ENCODE measurements at places on chromosomes 12 and 14.

GRCh38 chr12:42469355-42470175, 120.0 kb downstream of the PRICKLE1 start:
- DNase-seq, result no peak

DNA sequence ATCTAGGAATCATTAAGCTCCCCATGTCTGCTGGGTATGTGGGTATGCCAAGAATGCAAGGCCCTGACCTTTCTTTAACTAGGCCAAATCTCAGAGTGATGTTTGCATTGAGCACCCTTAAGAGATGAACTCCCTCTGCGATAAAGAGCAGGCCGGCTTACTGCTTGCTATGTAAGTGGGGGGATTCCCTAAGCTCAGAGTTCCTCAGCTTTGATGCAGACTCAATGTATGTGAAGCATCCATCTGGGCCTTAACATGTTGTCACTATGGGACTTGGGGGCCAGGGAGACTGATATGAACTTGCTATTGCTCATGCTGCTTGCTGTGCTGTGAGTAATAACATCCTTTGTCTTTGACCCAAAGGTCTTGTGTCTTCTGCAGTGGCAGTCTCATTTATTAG, 149.7 kb downstream of the C12orf75 start:
- no peak for DNase-seq

- peak; percentile 62 for DNase-seq
Observed at GRCh38 chr14:50037852-50038251, 78.5 kb downstream of the VCPKMT start.

GRCh38 chr12:120597861-120598260, 16.7 kb upstream of the POP5 start:
- no peak for DNase-seq

DNA sequence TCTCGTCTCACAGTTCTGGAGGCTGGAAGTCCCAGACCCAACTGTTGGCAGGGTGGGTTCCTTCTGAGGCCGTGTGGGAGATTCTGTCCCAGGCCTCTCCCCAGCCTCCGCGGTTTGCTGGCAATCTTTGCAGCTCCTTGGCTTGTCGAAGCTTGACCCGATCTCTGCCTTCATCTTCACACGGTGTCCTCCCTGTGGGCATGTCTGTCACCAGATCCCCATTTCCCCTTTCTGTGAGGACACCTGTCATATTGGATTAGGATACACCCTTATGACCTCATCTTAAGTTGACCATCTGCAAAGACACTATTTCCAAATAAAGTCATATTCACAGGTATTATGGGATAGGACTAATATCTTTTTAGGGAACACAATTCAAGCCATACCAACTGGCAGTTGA, 22.6 kb upstream of the LRP1-AS start:
- no peak for DNase-seq

GRCh38 chr12:53380794-53381730, 1.1 kb downstream of the SP1 start:
- no peak for DNase-seq

DNA sequence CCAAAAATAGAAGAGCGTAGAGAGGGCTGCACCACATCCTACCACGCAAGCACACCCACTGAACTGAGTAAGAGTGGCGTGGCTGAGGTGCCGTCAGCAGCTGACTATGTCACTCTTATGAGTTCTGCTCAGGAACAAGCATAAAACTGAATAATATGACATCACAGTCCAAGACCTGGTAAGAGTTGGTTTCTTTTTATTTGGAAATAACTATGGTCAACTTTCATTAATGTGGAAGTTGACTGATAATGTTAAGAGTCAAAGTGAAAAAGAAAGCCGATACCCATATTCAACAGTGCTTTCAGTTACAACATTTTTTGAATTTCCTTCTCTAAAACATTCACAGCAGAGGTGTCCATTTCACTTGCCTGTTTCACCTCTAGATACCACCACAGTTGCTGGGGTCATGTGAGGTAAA, 44.6 kb downstream of the GNS start:
- no peak for DNase-seq

DNA sequence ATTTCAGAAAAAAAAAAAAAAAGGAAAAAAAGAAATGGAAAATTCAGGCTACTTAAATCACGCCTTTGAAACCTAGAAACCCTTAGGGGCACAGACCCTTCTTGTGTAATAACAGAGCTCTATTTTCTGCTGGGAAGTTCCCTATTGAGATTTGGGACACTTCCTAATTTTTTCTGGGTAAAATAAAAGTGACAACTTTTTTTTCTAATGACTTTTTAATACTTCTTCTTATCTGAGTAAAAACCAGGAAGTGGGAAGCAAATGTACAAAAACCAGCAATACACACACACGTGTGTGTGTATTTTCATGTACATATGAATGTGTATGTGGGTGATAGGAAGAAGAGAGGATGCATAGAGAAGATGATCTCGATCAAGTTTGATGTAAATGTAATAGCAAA, 35.8 kb downstream of the ETV6 start:
- DNase-seq, result no peak

DNA sequence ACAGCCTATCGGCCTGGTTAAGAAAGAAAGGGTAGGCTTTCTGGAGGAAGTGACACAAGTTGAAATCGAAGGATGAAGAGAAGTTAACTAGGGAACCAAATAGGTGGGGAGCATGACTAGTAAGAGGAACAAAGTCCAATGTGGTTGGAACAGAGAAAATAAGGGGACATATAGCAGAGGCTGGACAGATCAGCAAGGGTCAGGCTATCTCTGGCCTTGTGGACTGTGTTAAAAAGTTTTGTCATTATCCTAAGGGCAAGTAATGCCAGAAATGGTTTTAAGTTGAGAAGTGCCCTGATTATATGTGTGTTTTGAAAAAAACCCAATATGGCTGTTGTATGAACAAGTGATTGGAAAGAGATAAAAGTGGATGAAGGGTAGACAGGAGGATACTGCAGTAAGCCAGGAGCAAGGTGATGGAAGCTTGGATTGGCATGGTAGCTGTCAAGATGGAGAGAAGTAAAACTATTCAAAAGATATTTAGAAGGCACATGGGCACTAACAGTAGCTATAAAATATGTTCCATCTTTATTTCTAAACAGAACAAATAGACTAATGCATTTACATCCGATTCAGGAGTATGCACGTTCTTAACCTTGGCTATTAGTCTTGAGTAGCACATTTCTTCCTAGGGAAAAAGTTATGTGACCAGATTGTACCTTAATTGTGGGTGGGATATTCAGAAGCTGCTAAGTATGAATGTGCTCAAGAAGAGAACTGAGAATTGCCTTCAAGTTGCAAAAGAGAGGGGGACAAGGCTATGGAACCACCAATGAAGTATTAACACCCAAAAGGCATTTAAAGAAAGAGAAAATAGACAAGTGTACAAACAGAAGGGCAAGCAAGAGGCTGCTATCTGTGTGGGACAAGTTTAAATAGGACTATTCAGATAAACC, 46.8 kb upstream of the OR5AU1 start:
- DNase-seq, result no peak

DNA sequence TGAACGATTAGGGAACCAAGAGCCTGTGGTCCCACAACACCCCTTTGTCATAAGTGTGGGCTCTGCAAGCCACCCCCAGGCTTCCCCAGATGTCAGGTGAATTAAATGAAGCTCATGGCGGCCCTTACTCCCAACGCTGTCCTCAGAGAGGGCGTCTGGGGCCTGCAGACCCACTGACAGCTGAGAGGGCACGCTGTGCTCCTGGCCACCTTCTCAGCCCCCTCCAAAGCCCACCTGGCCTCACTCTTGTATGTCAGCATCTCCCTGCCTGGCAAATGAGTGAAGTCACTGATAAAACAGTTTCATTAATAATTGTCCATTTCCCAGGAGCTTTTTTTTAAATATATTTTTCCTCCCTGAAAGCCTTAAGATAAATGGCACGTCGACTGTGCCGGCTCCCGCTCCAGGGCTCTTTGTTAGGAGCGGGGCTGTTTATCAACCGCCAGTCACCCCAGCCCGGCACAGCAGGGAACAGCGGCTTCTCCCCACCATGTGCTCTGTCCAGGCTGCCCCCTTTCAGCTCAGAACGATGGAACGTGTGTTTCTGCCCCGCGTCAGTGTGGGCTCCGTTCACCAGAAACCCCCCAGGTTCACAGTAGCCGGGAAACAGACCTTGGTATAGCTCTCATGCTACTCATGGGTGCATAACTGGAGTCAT, 94.7 kb upstream of the SFSWAP start:
- no peak for DNase-seq

- DNase-seq, result no peak
Observed at GRCh38 chr12:19181666-19182426, 52.3 kb downstream of the PLEKHA5 start.

DNA sequence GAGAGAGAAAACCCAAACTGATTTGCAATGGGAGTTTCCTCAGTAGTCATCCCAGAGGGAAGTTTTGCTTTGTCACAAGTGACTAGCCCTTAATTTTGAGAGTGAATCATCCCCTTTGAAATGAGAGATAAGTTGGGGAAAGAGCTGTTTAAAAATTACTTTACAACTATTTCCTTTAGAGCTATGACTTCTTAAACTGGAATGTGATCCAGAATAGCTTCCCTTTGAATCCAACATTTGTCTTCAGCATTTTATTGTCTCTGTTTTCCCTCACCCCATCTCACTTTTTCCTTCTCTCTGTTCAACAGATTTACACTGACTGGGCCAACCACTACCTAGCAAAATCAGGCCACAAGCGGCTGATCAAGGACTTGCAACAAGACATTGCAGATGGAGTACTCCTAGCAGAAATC, 109.3 kb downstream of the NAV3 start:
- DNase-seq, result no peak

DNA sequence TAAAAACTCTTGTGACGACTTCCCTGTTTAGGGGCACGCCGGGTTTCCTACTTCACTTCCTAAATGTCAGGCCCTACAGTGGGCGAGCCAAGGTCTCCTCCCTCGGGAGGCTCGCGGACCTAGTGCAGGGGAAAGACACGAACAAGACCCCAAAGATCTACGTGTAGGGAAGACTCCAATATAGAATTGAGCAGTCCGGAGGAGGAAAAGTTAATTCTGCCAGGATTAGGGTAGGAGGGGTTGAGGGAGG, 564 bp downstream of the ATXN3 start:
- DNase-seq, result peak; percentile 58

GRCh38 chr12:12008232-12008850, 62.4 kb upstream of the BCL2L14 start:
- no peak for DNase-seq

- no peak for DNase-seq
Observed at GRCh38 chr12:112349431-112349830, 32.8 kb downstream of the HECTD4 start.

GRCh38 chr12:17017402-17017801, 411.4 kb upstream of the LMO3 start:
- no peak for DNase-seq

- no peak for DNase-seq
Observed at GRCh38 chr12:130579231-130579630, 136.9 kb downstream of the RIMBP2 start.

GRCh38 chr12:46108721-46109120, 118.3 kb upstream of the SCAF11 start:
- no peak for DNase-seq

DNA sequence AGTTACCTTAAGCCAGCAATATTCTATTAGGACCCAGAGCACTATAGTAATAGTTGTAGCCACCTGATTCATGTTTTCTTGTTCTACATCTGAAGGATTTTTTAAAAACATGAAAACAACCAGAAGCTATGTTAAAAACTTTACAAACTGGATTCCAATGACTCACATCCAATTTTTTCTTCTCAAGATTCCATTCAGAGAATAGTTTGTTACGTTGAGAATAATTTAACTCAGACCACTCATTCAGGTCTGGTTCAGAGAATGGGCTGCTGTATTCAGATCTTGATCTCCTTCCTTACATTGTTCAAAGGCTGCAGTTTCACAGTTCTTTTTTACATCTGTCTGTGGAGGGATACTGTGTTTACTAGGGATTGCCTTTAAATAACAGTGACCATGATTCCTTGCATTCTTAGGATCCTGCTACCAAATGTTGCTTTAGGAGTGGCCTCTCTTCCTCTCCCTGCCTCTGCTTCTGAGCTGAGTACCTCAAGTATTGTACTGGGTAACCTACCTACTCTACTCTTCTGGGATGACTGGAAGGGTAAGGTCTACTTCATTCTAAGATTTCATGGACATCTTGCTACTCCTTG, 448.0 kb upstream of the FBXO33 start:
- DNase-seq, result no peak

DNA sequence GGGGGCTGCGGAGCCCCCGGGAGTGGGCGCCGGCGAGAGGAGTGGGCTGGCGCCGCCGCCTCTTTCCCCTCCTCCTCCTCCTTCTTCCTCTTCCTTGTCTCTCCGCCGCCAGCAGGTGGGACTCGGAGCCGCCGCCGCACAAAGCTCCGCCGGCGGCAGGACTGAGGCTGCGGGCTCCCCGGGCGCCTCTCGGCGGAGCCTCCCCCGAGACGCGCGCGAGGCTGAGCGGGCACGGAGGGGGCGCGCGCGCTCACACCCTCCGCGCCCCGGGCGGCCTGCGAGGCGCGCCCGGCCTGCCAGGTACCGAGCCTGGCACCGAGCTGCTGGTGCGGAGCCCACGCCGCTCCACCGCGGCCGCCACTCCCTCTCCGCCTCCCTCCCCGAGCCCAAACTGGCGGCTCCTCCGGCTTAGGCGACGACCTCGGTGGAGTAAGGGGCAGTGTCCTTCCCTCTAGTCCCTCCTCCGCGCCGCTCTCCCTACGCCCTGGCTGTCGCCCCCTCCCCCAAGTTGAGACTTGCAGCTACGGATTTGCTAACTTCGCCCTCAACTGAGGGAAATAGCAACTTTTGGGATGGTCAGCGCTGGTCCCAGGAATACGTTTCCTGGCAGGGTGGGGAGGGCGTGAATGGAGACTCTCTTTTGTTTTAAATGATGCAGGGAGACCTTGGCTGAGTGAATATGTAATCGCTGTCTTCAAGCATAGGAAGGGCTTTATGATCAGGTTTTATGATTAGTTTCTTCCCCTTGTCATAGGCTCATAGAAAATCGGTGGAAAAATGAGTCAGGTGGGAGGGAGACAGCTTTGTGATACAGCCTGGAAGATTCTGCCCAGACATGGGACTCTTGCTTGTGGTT, 199.5 kb upstream of the CAND1 start:
- peak; percentile 15 for DNase-seq

DNA sequence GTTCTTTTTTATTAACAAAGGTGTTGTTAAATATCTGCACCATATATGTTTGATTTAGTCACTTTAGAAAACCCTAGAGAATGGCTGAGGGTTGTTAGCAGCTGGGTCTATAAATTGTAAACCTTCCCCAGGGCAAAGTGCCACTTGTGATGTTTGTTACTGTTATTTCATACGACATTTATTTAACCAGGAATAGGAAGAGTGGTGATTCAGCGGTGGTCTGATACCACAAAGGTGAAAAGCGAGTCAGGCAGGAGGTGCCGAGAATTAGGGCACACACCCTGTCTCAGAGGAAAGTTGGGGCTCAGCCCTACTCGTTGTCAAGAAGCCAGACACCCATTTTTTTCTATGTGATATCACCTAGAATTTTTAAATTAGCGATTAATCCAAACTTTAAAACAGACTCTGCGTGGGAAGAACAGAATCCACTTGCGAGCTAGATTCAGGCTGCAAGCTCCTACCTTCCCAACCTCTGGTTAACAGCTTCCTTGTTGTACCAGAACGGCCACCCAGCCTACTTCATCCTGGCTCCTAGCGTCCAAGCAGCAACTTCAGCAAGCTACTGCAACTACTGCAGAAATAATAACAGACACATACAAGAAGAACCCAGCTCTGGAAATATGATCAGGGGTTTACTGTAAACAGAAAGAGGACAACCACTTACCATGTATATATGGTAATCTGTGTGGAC, 126.7 kb downstream of the TMEM132D start:
- no peak for DNase-seq
